Pons (tissue), 1 donor: ENCODE measurements at places on chromosomes 7 and 10.

DNA sequence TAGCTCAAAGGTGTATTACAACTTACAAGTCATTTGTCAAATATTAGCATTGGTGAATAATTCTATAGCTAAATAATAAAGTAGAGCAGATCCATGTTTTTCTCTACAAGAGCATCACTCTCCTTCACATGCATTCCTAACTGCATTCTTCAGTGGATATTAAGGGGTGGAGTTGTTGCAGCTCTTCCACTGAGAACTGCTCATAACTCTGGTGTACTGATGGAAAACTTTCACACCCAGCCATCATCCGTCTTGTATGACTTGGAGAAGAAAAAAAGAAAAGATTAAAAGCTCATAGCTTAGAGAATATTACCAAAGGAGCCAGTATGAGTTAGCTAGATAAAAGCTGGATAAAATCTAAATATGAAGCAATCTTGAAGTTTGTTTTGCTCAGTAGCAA lies 10.2 kb upstream of the FAM13C start:
- DNase-seq, result no peak

DNA sequence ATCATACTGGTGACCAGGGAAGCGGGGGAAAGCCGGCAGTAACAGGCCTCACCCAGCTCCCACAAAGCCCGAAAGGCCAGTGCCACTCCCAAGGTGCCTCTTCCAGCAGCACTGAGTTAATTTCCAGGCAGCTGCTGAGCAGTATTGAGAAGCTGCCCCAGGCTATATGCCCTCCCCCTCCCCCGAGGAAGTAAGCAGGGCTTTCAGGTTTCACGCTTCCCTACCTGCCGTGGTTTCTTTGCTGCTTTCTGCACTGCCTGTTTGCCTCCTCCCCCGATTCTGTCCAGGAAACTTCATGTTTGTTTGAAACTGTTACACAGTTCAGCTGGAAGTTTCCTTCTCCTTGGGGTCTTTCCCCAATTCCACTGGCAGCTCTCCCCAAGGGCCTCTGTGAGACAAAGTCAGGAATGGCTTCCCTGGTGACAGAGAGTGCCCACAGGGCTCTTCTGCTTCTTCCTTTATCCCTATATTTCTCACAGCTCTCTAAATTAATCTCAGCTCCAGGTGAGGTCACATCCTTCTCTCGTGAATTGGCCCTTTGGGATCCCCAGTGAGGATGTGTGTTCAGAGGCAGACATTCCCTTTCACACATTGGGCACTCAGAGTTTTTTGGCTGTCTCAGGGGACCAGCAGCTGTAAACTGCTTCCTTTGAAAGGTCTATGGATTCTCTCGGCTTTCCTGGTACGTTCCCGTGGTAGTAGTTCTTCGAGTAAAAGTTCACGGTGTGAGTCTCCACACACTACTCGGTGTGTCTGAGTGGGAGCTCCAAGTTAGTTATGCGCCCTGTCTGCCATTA lies 19.4 kb downstream of the C1GALT1 start:
- no peak for DNase-seq

DNA sequence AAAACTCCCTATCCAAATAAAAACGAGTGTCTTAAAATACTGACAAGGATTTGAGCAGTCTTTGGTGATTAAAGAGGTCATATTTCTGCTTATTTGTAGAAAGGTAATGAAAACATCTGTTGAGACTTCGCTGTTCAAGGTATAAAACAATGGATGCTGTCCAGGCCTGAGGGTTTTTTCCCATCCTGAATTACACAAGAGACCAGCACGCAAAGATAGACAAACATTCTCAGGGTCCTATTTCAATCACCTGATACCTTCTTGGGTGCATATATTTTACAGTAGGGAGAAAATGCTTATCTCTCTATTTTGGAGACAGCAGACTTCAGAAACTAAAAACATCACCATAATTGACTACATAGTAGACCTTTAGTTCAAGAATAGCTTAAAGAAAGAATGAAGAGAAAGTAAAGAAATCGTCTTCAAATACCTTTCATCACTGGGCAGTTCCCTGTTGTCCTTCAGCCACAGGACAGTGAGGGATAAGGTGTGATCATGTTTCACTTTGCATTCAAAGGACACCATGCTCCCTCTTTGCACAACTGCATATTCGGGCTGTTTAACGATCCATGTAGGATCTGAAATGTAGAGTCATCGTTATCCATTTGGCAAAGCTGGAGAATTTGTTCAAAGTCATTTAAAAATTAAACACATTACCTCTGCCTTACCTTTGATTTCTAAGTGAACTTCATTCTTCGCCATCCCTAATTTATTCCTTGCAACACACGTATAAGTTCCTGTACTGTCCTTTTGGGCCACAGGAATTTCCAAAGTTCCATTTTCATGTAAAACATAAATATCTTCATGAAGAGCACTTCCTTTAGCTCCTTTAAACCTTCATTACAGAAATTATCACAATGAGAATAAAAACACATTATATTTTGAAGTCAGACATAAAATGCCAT lies 63.7 kb upstream of the LAMB4 start:
- DNase-seq, result no peak

- DNase-seq, result no peak
These were observed 348.7 kb upstream of the HPS1 start for GRCh38 chr10:98795467-98795866.

- DNase-seq, result no peak
These were observed 89.5 kb downstream of the ALOX5 start for GRCh38 chr10:45463244-45464116.

GRCh38 chr10:24513155-24513554 lies 210.5 kb downstream of the ARHGAP21 start:
- DNase-seq, result peak; percentile 36

DNA sequence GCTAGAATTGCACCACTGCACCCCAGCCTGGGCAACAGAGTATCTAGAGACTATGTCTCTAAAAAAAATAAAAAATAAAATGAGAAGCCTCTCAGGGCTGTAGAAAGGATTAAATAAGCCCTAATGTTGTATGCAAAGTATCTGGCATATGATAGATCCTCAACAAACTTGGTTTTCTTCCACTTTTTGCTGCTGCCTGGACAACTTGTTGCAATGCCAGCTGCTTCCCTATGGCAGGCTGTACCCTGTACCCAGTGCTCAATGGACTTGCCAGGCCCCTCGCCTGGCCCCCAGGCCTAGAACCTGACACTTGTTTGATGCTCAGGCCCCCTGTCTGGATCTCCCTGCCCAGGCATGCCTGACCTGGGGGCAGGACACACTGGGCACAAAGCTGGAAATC lies 28.5 kb upstream of the CDH23 start:
- no peak for DNase-seq

GRCh38 chr7:38199154-38199553 lies 21.1 kb downstream of the STARD3NL start:
- no peak for DNase-seq

- peak; percentile 81 for DNase-seq
These were observed 192.9 kb downstream of the AUTS2 start for GRCh38 chr7:69790977-69791724.

- DNase-seq, result peak; percentile 92
These were observed 113.0 kb downstream of the SGMS1 start for GRCh38 chr10:50510517-50511473.

DNA sequence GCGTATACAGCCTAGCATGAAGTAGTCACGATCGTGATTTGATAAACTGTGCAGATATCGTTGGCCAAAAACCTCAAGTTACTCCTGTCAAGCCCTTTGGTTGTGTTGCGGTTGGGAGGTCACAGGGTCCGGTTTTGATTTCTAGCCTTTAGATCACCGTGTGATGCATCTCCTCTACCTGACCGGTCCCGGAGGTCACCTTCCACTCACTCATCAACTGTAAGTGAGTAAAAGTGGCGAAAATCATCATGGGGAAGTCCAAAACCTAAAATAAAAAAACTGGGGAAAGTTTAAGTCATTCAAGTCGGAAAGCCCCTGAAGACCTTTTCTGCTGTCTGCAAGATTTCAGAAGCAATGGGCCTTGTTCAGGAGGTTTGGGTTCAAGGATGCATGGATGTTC lies 62.8 kb downstream of the ADARB2 start:
- DNase-seq, result no peak

DNA sequence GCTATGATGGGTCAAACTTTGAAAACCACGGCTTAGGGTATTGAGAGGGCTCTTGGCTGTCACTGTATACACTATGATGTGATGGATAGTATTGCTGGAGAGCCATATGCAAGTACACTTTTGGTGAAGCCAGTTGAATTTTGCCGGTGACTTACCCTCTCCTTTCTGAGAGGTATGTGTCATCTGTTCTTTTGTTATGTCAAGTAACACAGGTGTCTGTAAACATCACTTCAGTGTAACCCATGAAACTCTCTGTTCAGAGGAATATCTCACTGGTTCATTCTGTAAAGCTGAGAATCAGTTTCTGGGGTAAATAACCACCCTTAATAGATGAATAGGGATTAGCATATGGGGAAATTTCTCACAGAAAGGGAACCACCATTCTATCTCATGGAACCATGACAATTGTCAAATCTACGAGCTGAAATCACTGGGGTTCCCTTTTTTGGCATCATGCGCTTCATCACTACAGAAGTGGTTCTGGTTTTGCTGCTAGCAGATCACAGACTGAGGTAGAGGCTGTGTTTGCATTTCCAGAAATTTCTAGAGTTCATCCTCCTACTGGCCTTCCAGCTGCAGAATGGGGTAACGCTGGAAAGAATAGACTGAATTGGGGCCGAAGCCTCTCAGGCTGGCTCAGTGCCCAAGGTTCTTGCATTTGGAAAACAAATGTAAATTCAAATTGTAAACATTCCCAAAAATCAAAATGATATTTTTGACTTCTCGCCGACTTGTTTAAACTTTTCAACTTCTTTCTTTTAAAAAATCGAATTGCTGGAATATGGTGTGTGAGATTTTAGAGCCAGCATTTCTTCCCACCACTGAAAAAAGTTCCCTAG lies 83.3 kb upstream of the CREB5 start:
- DNase-seq, result no peak

GRCh38 chr7:125599387-125599786 lies 669.8 kb upstream of the POT1 start:
- no peak for DNase-seq

- peak; percentile 66 for DNase-seq
These were observed 84.6 kb downstream of the ICA1 start for GRCh38 chr7:8177109-8177933.

DNA sequence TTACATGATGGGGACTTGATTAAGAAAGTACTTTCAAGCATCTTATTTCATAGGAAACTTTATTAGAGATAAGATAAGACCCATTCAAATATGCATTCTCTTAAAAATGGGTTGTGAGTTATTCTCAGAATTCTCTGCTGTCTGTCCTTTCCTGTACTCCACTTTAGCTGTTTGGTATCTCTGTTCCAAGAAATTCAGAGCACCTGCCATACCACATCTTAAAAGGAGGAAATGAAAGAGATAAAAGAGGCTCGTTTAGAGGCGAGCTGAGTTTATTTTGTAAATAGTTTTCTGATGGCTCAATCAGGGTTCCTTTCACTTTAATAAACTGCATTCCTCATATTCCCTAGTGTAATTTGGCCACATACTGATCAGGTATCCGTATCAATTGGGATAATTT lies 87.2 kb downstream of the MDFIC start:
- DNase-seq, result no peak
